Fibroblast of gingiva (primary cell): ENCODE measurements at places on chromosomes 13 and 19.
A peak's percentile ranks its signal among the peaks of the same experiment; 100 is the strongest.

GRCh38 chr13:84985860-84986259 is 813.4 kb downstream of the SLITRK6 start:
- DNase-seq = no peak

DNA sequence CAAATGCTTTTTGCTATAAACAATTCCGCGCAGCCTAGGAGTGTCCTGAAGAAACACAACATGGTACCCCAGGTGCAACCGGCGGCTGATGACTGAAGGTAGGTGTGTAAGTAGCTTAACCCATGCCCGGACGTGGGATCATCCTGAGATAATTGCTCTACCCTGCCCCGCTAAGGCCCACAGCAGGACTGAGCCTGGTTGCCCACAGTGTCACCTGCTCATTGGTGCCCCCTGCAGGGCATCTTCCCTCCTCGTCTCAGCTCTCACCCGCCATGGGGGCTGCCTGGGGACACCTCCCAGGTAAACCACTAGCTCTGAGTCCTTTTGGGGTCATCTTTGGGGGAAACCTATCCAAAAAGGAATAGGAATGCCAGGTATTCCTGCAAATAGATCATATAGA is 22.3 kb downstream of the TMEM161A start:
- no peak for DNase-seq

DNA sequence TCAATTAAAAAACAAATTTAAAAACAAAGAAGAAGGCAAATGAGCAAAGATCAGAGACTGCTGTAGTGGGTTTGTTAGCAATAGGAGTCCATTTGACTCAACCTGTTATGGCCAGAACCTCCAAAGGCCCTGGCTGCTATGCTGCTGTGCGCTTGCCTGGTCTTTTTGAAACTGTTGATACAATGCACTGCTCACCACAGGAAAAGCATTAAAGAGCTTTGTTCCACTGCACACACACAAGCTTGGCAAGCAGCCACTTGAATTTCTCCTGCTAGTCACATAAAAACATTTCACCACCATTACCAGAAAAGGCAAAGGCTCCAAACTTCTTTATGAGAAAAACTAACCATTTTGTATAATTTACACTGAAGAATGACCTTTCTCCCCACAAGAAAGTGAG is 132.2 kb downstream of the FREM2 start:
- DNase-seq = no peak

DNA sequence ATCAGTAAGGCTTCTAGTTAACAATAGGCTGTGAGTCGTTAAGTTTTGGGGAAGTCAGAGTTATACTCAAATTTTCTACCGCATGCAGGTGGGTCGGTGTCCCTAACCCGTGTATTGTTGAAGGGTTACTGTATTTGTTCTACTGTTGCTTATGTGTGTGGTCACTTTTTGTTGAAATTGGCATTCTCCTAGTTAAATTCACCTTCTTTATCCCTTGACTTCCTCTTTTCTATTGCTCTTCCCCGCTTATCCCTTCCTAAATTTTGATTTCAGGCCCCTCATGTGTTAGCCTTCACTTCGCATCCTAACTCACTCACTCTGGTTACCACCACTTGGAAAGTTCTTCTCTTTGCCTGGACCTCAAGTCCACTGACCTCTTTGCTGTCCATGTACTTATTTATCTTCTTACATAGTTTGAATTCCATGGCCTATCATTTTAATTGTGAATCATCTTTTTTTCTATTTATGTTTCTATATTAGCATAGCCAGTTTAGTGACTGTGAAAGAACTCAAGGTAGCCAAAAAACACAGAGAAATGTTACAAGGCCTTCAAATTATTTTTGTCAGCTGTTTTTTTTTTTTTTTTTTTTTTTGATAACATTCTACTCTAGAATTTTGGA is 52.9 kb downstream of the NDFIP2 start:
- DNase-seq = peak; percentile 15

DNA sequence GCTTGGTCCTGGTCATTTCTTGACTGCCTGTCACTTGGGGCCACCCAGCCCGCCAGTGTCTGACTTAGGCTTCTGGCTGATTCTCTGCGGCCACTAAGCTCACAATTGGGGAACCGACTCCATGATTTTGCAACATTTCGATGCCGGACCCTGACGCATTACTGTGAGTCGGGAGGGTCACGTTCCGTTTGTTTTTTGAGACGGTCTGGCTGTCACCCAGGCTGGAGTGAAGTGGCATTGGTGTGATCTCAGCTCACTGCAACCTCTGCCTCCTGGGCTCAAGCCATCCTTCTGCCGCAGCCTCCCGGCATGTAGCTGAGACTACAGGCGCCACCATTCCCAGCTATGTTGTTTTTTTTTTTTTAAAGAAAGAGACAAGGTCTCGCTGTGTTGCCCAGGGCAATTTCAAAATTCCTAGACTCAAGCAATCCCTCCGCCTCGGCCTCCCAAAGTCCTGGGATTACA is 3.2 kb upstream of the ADAT3 start:
- DNase-seq = no peak

DNA sequence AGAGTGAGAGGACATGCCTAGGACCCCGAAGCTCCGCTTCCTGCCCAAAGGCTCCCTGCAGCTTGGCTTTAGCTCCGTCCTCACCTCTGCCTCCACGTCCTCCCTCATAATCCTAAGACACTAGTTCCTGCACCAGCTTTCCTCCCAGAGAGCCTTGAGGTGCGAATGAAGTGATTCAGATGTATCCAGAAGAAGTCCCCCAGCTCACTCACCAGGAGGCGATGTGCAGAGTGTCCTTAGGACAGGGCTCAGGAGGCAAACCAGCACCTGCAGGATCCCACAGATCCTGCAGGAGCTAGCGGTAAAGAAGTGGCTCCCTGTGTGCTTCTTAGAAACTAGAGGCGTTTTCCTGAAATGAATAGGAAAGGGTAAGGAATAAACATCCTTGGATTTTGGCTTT is 109.7 kb downstream of the HSPH1 start:
- no peak for DNase-seq

- peak; percentile 2 for DNase-seq
These were observed 852.7 kb upstream of the KLHL1 start for GRCh38 chr13:70960841-70961443.

DNA sequence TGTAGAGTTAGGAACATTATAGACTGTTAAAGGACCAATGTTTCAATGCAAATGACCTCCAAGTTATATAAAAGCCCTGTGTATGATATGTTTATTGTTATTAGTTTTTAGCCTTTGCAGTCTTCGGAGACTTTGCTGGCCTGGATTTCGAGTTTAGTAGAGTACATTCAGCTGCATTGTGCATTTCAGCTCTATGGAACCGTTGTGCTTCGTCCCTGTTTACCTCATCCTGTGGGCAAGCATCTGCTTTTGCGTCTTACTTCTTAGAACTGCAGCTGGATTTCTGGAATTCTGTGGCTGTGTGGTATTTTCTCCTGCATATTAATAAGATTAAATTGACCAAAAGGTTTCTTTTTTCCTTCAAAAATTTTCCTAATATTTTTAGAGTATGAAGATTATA is 138.6 kb downstream of the KCNRG start:
- no peak for DNase-seq

DNA sequence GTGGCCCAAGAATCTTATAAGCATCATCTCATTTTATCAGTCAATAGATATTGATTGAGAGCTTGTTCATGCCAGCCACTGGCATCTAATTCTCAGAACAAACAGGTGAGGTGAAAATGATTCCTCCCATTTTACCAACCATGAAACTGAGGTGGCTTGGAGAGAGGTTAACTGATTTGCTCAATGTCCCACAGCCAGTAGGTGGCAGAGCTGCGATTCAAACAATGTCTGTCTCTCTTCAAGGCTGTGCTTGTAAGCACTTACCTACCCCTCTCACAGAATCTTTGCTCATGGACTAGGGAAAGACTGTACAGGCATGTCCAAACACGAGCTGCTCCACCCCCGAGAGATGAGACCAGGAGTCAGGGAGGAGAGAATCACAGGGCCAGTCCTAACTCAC is 21.5 kb upstream of the GSX1 start:
- DNase-seq = no peak

DNA sequence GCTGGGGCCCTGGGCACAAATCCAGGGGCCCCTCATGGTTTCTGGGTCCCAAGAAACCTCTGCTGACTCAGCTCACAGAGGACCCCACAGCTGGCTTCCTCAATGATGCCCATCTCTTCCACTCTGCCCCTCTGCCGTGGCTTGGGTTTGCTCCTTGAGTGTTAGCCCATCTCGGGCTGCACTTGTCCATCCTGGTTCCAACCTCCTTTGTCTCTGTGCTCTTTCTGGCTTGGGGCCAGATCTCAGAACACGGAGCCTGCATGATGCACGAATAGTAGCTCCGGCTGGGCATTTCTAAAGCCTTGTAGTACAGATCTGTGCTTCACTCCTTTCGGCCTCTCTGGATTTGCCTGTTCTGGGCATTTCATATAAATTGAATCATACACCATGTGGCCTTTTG is 53.8 kb downstream of the F2RL3 start:
- DNase-seq = no peak

DNA sequence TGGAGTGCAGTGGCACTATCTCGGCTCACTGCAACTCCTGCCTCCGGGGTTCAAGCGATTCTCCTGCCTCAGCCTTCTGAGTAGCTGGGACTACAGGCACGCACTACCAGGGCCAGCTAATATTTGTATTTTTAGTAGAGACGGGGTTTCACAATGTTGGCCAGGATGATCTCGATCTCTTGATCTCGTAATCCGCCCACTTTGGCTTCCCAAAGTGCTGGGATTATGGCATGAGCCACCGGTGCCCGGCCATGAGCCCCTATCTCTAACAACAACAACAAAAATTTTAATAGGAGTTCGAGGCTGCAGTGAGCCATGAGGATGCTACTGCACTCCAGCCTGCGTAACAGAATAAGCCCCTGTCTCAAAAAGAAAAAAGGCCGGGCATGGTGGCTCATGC is 5.0 kb downstream of the AP1M2 start:
- DNase-seq = no peak

DNA sequence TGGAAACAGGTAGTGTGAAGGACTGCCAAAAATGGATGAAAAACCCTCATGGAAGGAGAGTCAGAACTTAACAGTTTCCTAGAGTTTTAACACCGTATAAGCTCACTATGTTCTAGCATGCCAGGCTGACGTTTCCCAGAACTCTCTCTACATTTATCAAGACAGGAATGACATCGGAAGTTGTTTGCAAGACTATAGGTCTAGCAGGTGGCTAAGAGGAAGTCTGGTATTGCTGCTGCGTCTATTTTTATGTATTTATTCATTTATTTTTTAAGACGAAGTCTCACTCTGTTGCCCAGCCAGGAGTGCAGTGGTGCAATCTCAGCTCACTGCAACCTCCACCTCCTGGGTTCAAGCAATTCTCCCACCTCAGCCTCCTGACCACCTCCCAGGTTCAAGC is 20.5 kb upstream of the ARL11 start:
- DNase-seq = no peak

- no peak for DNase-seq
These were observed 1247.2 kb upstream of the PRR20A start for GRCh38 chr13:55893540-55893939.

- no peak for DNase-seq
These were observed 11.3 kb downstream of the SOX1 start for GRCh38 chr13:112078216-112078615.

DNA sequence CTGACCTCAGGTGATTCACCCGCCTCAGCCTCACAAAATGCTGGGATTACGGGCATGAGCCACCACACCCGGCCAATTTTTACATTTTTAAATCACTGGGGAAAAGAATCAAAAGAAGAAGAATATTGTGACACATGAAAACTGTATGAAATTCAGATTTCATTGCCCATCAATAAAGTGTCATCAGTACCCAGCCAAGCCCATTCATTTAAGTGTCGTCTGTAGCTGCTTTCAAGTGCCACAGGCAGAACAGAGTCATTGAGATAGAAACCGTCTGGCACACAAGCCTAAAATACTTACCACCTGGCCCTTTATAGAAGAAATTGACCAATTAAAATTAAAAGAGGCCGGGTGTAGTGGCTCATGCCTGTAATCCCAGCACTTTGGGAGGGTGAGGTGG is 15.3 kb downstream of the COLGALT1 start:
- no peak for DNase-seq

DNA sequence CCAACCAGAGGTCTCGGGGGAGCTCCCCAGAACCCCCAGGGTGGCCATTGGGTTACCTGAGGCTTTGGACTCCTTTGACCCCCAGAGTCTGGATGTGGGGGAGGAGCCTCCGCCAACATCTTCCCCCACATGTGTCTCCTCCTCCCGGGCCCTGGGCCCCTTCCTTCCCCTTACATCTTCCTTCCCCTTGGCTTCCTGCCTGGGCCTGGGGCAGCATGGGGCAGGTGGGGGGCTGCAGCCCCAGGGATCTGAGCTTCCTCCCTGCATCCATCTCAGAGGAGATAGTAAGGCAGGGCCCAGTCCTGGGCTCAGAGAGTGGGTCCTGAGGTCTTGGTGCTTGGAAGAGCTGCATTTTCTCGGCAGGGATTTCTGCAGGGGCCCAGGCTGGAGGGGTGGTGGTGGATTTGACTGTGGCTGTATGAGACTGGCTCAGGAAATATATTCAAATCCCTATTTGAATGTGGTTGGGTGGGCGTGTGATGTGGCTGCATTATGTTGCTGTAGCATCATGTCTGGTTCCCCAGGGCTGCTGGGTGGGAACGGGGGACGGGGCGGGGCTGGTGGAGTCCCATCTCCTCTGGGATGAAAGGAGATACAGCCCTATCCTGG is 919 bp downstream of the VAV1 start:
- DNase-seq = no peak
